Immature natural killer cell (primary cell): ENCODE measurements at places on chromosomes 6 and 20. TPM values are rescaled to one million over a fixed set of nuclear protein-coding genes. Genes with fewer than 3 reads are reported as not detected.

- DNase-seq, result no peak
Measured at GRCh38 chr6:134551245-134551960, 233.5 kb upstream of the SGK1 start.

DNA sequence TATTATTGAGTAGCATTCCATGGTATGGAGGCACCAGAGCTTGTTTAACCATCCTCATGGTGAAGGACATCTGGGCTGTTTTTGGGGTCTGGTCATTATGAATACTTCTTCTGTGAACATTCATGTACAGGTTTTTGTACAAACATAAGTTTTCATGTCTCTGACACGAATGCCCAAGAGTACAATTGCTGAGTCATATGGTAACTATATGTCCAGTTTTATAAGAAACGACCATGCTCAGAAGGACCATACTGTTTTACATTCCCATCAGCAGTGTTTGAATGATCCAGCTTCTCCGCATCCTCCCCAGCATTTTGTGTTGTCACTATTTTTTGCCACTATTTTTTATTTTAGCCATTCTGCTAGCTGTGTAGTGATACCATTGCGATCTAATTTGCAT, 188.6 kb downstream of the KHDC1L start:
- no peak for DNase-seq

DNA sequence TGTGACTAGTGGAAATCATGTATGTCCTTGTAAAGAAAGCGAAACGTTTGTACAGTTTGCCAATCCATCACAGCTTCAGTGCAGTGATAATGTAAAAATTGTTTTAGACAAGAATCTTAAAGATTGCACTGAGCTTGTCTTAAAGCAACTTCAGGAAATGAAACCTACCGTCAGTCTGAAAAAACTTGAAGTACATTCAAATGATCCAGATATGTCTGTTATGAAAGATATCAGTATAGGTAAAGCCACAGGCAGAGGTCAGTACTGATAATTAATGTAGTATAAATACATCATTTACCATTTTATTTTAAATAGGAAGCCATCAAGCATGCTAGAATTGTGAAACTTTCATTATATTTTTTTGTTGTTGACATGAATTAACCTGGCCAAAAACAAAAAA, 60.9 kb upstream of the SMIM8 start:
- DNase-seq, result no peak

DNA sequence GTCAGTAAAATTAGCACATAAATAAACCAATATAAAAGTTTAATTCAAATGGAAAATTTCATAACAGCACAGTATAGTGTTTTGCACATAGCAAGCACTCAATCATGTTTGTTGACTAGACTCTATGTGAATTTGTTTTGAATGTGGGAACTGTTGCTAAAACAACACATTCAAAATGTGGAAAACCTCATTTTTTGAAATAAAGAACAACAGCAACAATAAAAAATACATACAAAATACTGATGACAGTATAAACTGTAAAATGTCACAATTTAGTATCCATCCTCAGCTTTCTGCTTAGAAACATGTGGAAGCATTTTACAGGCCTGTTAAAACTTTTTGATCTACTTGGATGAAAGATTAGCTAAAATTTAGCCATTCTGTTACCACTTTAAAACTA, 47.4 kb downstream of the HDAC2 start:
- DNase-seq, result no peak

- no peak for DNase-seq
Measured at GRCh38 chr6:3887150-3887700, 38.1 kb downstream of the FAM50B start.

BACH2 gene
- 8.1 TPM for polyA plus RNA-seq

RAB44 gene
- polyA plus RNA-seq, result not detected
